ENCODE measurements at places on chromosomes 1 and 21.

DNA sequence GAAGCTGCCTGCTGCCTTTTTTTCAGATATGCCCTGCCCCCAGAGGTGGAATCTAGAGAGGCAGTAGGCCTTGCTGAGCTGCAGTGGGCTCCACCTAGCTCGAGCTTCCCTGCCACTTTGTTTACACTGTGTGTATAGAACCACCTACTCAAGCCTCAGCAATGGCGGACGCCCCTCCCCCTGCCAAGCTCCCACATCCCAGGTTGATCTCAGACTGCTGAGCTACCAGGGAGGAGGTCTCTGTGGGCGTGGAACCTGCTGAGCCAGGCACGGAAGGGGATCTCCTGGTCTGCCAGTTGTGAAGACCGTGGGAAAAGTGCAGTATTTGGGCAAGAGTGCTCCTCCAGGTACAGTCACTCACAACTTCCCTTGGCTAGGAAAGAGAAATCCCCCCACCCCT is 65.1 kb downstream of the MSH4 start:
- no peak for DNase-seq

- no peak for DNase-seq
Observed at GRCh38 chr1:233938476-233938875, 34.0 kb downstream of the SLC35F3 start.

- no peak for DNase-seq
Observed at GRCh38 chr1:20093303-20093702, 23.3 kb downstream of the PLA2G5 start.

DNA sequence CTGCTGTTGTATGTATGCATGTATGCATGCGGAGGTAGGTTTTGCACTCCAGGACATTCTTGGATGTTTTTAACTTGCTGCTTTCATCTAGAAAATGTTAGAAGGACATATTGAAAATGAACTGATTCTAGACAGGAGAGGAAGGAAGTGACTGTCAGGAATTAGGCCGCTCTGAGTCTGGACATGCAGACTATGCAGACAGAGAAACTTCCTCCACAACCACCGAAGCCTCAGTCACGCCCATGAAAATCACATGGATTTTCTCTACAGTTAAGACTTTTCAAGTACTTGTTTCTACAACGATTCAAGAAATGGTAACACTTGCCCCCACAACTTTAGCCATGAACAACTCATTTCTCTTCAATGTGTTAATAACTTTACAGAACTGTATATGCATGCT is 211.1 kb downstream of the SMYD3 start:
- no peak for DNase-seq

DNA sequence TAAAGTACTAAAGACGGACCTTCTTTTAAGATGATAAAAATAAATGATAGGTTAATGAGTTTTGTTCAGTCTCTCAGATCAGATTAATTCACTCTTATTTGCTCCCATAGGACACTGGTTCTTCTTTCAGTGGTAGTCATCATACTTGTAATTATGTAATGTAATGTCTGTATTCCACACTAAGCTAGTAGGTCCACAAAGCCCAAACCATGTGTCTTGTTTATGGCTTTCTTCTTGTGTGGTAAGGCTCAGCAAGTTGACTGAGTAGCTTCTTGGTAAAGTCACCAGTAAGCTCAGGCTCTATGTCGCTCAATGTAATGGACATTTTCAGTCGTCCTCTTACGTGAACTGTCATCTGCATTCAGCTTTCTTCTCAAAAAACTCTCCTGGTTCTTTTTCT is 2.5 kb downstream of the LYPLAL1 start:
- no peak for DNase-seq

GRCh38 chr1:39485046-39485803 is 6.2 kb upstream of the BMP8A start:
- DNase-seq, result no peak

- DNase-seq, result no peak
Observed at GRCh38 chr1:216815260-216816131, 92.3 kb upstream of the ESRRG start.

DNA sequence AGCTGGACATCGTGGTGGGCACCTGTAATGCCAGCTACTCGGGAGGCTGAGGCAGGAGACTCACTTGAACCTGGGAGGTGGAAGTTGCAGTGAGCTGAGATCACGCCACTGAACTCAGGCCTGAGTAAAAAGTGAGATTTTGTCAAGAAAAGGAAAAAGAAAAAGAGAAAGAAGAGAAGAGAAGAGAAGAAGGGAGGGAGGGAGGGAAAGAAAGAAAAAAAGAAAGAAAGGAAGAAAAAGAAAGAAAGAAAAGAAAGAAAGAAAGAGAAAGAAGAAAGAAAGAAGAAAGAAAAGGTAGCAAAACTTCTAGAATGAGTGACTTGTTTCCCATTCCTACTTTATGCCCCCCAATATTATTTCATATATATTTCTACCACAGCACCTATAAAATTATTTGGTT is 98.8 kb downstream of the UBE2U start:
- DNase-seq, result no peak

- peak; percentile 69 for DNase-seq
Observed at GRCh38 chr1:61092642-61093041, 10.3 kb downstream of the NFIA start.

- DNase-seq, result no peak
Observed at GRCh38 chr21:40164905-40165772, 297.9 kb downstream of the PCP4 start.

DNA sequence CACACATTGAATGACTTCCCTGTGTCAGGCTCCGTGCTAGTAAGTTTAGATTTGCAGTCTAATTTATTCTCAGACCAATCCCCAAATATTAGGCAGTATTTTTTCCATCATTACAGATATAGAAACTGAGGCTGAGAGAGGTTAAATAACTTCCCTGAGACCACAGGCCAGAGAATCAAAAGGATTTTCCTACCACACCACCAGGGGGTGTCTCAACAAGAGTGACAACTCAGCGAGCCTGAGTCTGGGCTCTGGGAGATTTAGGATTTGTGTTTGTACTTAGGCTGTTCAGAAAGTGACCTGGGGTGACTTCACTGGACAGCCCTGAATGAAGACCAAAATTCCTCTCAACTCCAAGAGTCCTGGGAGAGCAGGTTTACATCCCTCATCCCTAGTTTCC is 13.3 kb upstream of the LCE5A start:
- peak; percentile 47 for DNase-seq

GRCh38 chr1:209641832-209642172 is 10.4 kb downstream of the LAMB3 start:
- DNase-seq, result no peak

DNA sequence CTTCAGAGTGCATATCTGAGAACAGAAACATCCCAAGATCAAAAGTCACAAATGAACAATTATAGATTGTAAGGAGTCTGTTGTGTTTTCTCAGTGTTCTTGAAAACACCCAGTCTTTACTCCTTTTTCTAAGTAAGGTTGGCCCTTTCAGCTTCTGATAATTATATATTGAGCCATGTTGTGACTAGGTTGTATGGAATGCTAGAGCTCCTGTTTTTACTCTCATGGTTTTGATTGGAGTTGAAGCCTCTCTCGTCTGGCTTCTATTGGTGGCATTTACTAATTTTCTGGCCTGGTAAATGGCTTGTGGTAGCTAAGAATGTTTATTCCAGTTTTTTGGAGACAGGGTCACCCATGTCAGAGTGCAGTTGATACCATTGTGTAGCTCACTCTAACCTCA is 84.7 kb downstream of the NDUFS5 start:
- no peak for DNase-seq

- DNase-seq, result no peak
Observed at GRCh38 chr21:35484032-35484431, 434.9 kb upstream of the RUNX1 start.

- no peak for DNase-seq
Observed at GRCh38 chr1:19825298-19825697, 10.2 kb upstream of the RNF186 start.

DNA sequence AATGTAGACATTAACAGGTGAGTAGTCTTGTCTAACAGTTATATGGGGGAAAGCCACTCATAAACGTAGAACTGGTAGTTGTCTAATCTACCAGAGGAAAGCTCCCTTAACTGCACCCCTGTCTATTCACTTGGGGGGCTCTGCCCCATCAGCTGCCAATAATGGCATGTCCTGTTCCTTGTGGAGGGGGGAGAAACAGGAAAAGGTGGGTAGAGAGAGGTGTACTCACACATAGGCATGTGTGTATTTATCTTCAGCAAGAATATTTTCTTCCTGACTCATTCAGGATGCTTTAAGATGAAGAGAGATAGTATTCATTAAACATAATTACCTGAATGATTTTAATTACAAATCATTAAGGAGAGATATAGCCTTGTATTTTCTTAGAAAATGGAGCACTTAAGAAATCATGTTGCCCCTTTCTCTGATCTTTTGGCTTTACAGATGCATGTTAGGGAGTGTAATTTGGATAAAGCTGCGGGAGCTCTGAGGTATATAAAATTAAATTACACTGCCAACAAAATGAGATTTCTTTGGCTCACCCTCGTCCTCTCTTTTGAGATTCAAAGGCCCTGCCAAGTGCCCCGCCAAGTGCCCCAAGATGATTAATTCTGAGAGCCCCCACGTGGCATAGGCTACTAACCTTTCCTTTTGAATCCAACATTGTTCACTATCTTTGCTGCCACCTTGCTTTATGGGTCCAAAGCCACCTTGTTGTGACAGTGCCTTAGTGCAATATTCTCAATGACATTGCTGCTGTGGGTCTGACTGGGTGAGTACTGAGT is 286.3 kb upstream of the LYPLAL1 start:
- no peak for DNase-seq

DNA sequence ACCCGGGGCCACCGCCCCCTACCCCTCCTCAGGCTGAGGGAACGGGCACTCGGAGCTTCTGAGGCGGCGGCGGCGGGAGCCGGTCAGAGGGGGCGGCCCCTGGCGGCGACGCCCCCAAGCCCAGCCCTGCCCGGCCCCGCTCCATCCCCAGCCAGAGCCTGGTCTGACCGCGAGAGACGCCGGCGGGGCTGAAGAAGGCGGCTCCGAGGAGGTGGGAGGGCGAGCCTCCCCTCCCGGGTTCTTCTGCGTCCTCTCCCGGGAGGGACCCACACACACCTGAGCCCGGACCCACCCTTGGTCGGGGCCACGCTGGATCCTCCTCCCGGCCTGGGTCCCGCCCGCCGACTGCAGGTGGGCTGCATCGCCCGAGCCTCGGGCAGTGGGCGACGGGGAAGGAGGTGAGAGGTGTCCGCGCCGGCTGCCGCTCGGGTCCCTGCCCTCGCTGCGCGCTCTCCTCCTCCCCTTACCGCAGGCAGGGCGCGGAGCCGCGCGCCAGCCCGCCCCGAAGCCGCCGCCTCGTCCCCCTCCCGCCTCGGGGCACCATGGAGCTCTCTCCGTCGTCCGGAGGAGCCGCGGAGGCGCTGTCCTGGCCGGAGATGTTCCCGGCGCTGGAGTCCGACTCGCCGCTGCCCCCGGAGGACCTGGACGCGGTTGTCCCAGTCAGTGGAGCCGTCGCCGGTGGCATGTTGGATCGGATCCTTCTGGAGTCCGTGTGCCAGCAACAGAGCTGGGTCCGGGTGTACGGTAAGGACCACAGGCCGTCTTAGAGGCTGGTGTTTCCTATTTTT is at the start of gene RASAL2:
RASAL2 (plus strand) TSS at position 154 of the 788 bp plus-strand sequence; CDS start at position 543, 389 bp downstream.
- DNase-seq, result no peak

- peak; percentile 35 for DNase-seq
Observed at GRCh38 chr1:11924334-11925195, 1.7 kb downstream of the KIAA2013 start.

DNA sequence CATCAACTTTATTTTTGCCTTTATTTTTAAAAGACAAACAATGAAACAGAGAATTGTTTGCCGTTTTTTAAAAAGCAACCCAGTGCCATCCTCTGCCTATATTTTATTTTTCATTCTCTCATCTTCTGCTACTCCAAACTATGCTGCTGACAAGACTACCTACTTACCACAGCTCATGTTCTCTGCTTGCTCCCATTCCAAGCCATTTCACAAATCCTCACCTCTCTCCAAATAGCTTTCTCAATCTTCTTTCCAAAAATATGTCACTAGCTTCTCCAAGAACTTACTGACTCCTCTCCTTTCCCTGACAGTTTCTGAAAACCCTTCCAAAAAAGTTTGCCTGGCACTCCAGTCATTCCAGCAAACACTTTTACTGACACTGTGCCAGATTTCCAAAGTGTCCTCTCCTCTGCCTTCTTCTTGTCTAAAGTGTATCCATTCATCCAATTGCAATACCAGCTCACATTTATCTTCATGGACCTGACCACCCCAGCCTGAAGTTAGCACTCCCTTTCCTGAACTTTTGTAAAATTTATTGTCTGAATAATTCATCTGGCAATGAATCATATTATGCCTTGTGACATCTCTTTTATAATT is 766.5 kb upstream of the B3GALT2 start:
- no peak for DNase-seq

DNA sequence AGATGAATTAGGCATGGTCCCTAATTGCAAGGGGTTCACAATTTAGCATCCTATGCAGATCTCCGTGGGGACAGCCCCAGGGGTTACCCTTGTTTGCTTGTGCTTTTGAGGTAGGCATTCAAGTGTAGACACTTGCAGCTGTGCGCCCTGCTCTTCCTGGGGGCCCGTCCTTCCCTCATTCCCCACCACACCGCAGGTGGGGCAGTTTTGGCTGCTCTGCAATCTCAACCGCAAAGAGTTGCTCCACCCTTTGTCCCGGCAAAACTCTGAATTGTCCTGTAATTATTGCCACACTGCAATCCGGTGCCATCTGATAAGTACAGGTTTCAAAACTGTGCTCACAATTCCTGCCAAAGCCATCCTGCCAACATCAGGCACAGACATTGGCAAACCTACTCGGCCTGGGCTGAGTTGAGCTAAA is 65.4 kb upstream of the LYST start:
- peak; percentile 60 for DNase-seq

GRCh38 chr1:220928725-220929300 is 49.6 kb downstream of the HLX start:
- DNase-seq, result no peak

DNA sequence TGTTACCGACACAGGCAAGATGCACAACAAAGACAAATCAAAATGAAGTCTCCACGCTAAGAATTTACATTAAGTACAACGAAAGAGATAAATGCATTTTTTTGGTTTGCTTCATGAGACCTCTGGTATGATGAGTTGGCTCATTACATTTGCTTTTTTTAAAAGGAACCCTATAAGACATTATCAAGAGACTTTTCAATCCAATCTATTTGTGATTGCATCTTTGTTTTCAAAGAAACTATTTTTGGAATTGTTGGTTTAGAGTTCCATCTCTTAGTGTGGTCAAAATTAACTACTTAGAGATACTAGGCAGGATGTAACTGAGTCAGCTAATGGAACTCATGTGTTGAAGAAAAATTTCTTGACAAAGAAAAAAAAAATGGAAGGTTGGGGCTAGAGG is 200.1 kb downstream of the ZC3H11B start:
- DNase-seq, result no peak

- DNase-seq, result no peak
Observed at GRCh38 chr1:229058729-229059128, 212.2 kb upstream of the RAB4A start.

- peak; percentile 76 for DNase-seq
Observed at GRCh38 chr1:75392278-75392677, 218.6 kb downstream of the SLC44A5 start.

All from NAMALWA (cell line).